LoVo (cell line): ENCODE measurements at places on chromosomes 6 and 20.

DNA sequence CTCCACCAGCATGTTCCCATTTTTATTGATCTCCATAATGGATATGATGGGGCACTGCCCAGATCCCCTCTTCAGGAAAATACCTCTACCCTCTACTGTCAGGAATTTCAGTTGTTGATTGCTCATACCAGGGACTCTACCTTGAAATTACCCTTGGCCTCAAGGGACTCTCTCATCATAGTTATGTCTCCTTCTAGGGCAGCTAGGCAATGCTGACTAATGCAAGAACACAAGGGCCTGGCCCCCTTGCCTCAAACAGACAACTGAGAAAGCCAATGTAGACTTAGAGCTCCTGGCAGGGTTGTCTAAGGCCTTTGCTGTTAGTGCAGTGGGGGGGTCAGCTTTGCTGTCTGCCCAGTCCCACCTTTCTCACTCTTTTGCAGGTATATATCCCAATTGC, 493.1 kb downstream of the BTBD3 start:
- DNase-seq = no peak

DNA sequence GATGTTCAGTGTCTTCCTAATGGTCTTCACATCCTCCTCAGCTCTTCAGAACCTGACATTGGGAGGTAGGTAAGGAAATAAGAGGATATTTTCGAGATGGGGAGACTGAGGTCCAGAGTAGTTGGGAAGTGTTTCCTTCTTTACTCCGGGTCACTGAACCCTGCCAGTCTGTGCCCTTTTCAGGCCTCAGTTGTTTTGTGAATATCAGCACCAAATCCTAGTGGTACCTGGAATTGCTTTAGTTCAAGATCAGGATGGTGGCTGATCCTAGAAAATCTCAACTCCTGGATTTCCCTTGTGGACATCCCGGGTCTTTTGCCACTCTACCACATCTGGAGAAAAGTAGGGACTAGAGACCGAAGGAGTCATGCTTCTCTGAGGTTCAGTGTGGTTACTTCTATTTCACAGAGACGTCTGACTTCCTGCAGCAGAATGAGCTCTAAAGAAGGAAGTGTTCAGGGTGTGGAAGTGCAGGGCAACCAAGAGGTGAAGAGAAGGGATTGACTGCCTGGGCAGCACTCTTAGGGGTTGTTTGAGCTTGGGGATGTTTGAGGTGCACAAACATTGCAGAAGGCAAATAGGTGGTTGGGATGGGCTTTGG, 995 bp downstream of the STK4 start:
- no peak for DNase-seq

DNA sequence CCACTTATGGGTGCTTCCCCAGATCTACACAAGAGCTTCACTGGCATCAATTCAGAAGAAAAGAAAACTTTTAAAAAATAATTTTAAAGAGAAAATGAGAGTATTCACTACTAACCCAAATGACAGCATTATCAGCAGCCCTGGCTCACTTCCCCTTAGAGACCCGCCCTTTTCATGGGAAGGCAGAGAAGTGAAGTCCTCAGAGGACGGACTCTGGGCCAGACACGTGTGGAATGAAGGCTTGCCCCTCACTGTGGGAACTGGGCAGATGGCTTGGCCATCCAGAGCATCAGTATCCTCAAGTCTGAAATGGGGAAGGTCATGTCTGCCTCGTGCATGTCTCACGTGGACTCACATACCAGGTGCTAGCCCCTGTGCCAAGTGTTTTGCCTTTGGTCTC, 63.5 kb downstream of the JAG1 start:
- DNase-seq = no peak

DNA sequence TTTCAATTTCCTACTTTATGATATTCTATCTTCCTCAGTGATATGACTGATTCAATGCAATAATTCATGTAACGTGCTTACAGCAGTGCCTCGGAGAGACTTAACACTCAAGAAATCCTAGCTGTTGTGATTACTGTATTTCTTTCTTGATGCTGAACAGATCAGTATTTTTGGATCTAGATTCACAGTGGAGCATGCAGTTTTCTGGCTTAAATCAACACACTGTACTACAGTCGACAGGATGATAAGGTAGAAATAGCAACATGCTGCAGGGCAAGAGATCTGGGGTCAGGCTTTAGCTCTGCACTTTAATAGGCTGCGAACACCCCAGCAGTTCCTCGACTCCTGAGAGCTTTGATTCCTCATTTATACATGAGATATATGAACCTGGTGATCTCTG, 161.0 kb downstream of the AIG1 start:
- no peak for DNase-seq

DNA sequence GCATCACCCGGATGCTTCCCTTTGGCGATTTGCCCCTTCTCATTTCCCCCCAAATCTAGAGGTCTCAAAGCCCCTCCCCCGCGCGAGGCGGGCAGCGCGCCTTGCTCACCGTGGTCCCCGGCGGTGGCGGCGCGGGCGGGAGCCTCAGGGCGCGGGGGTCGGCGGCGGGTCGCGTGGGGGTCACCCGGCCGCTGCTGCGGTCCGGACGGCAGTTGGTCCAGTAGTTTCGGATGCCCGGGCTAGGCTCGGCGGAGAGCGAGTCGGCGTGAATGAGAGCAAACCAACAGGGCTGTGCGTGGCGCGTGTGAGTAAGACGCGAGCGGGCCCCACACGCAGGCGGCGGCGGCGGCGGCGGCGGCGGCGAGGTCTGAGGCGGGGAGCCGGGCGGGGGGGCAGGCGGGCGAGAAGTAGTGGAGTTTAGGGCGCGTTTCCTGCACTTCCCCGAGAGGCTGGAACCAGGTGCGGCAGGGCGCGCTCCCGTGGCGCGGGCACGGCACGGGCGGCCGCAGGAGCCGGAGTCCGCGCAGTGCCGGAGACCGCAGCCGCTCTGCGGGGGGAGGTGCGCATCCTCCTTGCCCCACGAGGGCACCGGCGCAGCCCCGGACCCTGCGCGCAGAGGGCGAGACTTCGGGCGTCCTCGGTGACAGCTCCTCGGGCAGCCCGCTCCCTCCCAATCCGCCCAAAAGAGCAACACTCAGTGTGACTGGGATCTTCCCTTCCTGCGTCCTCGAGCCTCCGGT, 567 bp downstream of the HS3ST5 start:
- no peak for DNase-seq

DNA sequence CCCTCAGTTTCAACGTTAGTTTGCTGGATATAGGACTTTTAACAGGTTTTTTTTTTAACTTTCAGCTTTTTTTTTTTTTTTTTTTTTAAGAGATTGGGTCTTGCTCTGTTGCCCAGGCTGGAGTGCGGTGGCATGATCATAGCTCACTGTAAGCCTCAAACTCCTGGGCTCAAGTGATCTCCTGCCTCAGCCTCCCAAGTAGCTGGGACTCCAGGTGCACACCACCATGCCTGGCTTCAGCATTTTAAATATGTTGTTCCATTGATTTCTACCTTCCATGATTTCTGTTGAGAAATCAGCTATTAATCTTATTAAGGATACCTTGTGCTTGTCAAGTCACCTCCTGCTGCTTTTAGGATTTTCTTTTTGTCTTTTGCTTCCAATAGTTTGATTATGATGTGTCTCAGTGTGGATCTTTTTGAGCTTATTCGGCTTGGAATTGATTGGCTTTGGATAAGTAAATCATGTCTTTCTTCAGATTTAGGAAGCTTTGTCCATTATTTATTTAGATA, 52.0 kb downstream of the CDYL start:
- DNase-seq = no peak

- DNase-seq = no peak
Measured at GRCh38 chr6:163532526-163533078, 118.1 kb downstream of the QKI start.
